ENCODE measurements at places on chromosomes 3 and 15. TPM values are rescaled to one million over a fixed set of nuclear protein-coding genes. Genes with fewer than 3 reads are reported as not detected.

GRCh38 chr3:183880121-183880520 lies 4.6 kb downstream of the PARL start:
- no peak for DNase-seq

DNA sequence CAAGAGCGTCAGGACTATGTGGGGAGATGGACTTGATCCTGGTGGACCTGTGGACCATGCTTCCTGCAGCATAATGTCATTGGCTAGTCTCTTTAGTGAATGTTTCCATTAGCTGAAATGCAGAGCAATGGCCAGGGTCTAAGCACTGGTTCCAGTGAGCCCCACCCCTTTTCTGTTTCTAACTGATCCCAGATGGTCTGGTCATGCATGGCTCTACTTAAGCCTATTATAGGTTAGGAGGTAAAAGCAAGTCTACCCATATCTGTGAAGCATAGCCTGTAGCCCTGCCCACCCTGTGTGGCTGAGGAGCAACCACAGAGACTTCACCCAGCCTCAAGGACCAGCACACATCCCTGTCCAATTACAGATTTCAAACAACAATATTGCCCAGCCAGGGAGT lies 419.2 kb downstream of the ZNF385D start:
- no peak for DNase-seq

DNA sequence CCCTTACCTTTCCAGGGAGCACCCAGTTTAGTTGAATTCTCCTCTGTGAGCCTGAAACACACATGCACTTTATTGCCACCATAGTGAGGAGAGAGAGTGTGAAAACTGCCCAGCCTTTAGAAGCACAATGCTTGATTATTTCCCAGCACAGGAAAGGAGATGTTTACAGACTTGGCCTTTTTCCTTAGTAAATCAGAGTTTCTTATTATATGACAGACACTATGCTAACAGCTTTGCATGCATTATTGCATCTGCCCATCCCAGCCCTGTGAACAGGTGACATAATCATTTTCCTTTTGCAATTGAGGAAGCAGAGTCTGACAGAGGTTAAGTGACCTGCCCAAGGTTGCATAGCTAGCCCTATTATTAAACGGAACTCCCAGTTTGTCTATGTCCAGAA lies 36.5 kb downstream of the CAPN3 start:
- DNase-seq = no peak

DNA sequence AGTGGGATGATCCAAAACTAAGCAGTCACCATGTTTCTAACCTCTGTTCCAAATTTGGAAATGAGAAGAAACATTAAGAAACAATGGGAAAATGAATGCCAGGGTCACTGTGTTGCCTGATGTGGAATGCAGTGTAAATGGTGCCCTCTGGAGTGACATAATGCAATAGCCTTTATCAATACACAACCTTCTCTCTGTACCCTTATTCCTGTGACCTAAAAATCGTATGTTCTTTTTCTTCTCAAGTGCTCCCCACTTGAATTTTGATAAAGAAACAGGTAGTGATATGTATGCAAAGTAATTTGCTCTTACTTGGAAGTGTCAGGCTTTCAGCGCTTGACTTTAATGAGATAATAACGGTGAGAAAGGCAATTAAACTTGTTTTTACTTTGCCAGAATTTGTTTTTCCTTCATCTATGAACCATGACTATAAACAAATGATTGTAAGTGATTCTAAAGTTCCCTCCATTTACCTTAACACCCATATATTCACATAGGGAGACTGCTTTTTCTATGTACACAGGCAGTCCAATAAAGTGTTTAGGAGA lies 145.8 kb upstream of the THRB start:
- DNase-seq = peak; percentile 3

Gene TMEM212
- total RNA-seq = not detected

Gene SLC27A2
- total RNA-seq = not detected

Gene ZNF502
- total RNA-seq = 3.6 TPM
